ENCODE measurements at places on chromosomes 7 and 10.

DNA sequence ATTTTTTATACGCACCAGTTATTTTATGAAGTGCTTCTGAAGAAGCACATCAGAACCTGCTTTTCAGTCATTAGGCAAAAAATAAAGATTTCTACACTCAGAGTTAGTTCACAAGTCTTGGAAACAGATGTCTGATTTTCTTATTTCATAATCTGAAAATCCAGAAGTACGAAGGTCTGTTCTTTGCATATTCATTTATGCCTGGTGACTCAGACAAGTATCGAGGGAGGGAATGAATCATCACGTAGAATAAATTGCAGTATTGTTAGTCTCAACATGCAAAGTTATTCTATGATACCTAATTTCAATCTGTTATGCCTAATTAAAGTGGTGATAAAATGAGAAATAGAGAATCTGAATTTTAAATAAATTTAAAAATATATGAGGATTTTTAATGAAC is 113.6 kb upstream of the SEM1 start:
- no peak for DNase-seq

DNA sequence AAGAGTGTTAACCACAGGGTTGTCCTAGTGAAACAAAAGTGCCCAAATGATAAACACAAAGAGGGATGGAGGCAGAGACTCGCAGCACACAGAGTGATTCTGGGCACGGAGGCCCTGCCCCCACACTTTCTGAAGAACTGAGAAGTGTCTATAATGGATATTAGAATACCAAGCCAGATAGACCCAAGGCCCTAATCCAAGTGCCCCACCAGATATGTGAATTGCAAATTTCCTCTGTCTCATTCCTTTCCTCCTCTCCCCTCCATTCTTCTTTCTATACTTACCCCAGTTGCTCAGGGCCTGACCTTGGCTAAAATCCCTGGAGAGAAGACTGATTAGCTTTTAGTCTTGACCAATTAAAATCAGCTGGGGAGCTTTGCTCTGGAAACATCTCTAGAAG is 106.8 kb upstream of the AOAH start:
- no peak for DNase-seq

DNA sequence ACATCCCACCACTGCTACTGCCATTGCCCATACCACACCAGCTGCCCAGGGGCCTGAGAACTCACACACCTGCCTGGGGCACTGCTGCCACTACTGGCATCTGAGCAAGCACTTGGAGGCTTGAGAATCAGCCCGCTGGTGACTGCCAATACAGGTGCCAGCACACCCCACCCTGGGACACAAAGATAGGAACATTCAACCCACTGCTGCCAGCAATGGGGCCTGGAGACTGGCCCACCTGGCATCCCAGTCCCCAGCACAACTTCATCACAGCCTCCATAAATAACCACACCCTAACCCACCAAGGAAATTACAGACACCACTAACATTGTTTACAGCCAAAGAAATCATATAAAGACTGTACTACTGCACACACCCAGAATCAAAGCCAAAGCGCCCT is 115.9 kb downstream of the SLC16A9 start:
- no peak for DNase-seq

GRCh38 chr10:132939957-132940790 is 2.2 kb downstream of the CFAP46 start:
- peak; percentile 73 for DNase-seq

All from neural progenitor cell (in vitro differentiated cells).